ENCODE measurements at places on chromosomes 12 and 14.
A peak's percentile ranks its signal among the peaks of the same experiment; 100 is the strongest.

- DNase-seq = no peak
Measured at GRCh38 chr14:91237219-91237618, 7.3 kb downstream of the GPR68 start.

GRCh38 chr14:23167116-23167847 lies 16.2 kb downstream of the SLC7A8 start:
- DNase-seq = no peak

- no peak for DNase-seq
Measured at GRCh38 chr12:78697817-78698415, 166.7 kb upstream of the SYT1 start.

- DNase-seq = no peak
Measured at GRCh38 chr12:98578821-98579220, 14.7 kb upstream of the SLC25A3 start.

DNA sequence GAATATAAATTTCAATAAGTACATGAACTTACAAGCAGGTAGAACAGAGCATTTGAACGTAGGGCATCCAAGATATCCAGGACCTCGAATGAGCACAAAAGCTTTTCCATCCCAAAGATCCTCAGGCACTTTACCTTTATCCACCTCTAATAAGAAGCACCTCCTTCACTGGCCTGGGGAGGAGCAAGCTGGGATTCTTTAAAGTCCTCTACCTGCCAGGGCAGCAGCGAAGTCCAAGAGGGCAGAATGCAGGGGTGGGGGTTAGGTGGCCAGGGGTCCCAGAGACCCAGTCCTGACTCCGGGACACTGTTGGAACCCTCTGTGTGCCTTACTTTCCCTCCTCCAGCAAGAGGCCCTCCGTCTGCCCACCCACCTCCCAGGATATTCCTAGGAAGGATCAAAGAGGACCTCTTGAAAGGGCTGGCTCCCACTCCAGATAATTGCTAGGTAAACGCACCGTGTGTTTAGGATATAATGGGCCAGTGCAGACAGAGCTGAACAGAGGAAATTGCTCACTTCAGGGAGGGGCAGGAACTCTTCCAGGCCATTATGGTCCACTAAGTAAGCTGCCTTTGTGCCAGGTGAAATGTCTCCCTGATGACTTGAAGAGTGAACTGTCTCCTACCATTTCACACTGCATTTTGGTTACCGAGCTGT lies 68.1 kb downstream of the TTC9 start:
- DNase-seq = no peak

DNA sequence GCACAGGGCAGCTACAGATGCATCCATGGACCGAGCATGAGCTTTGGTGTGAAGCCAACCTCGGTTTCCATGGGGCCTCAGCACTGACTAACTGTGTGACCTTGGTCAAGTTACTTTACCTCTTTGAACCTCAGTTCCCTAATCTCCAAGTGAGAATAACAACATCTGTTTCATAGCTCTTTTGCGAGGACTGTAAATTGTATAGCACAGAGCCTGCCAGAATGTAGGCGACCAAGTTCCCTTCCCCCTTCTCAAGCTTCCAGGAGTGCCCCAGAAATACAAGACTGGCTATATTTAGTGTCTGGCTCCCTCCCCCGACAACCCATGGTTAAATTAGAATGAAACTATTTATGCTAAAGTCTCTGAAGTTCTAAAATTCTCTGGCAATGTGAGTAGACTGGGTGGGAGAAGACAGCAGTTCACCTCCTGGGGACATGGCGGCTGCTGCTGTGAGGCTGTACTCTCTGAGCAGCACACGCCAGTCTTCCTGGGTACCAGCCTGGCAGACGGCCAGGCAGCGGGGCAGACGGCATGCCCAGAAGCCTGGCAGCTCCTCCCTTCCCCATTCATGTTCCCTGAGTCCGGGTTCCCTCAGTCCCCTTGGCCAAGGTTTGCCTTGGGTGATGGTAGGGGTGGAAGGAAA lies 22.0 kb upstream of the TMED10 start:
- DNase-seq = peak; percentile 13

- DNase-seq = no peak
Measured at GRCh38 chr14:44960646-44961045, 1.1 kb downstream of the KLHL28 start.

DNA sequence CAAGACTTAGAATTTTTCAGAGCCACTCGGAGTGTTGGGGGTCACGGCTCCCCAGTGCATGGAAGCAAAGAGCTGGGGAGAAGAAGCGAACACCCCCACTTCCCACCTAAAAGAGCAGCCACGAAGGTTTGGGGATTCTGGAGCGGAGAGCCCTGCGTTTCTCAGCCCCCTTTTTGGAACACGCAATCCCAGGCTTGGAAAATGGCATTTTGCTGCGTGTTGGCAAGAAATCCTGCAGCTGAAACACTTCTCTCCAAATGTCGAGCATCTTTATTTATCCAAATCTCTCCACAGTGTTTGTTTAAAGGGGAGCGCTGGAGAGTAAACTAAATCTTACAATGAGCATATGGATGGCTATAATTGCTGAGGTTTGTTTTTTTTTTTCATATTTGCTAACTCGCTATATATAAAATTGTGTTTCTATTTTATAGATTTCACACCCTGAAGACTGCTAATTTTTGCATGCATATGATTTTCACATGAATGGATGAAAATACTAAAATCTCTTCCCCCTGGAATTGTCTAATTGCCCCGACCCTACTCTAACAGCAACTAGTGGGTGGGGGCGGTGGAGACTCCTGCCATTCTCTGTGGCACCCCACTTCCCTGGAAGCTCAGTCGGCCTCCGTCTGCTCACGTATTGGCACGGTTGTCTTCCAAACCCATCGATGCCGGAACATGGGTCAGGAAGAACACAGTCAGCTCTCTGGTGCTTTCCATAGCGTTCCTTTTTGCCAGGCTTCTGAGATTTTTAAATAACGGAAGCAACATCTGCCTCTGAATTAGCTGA lies 120.5 kb downstream of the GCH1 start:
- DNase-seq = no peak

DNA sequence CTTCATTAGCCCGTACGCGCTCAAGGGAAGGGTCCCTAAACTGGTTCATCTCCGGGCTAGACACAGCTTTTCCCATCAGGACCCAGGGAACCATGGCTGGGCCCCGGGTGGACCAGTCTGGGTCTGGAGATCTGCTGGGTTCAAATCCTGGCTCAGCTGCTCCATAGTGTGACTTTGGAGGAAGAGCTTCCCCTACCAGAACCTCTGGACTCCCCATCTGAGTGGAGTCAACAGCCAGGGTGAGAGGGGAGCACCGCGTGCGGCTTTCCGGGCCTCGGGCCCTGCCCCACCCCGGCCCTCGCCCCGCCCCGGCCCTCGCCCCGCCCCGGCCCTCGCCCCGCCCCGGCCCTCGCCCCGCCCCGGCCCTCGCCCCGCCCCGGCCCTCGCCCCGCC lies 41.2 kb downstream of the BEGAIN start:
- no peak for DNase-seq

GRCh38 chr14:94123868-94124267 lies 5.5 kb downstream of the IFI27L2 start:
- DNase-seq = no peak

DNA sequence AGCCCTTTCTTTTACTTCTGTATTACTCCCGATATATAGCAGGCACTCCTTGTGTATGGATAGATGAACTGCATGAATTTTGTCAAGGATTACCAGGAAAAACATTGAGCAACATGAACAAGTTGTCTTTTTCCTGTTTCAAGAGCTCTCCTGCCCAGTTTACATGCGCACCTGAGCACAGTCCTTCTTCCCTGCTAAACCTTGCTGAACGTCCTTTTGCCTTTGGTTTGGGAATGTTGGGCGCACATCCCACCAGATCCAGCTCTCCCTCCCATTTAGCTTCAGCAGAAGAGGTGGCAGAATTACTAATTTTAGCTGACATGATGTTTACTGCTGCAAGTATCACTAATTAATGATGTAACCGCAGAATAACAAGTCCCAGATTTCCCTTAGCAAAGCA lies 121.4 kb upstream of the TMCC3 start:
- no peak for DNase-seq

- no peak for DNase-seq
Measured at GRCh38 chr12:25872137-25872536, 86.3 kb upstream of the RASSF8 start.

- DNase-seq = no peak
Measured at GRCh38 chr12:79690142-79690637, 574 bp downstream of the PAWR start.
